ENCODE measurements at places on chromosomes 5 and 9.

DNA sequence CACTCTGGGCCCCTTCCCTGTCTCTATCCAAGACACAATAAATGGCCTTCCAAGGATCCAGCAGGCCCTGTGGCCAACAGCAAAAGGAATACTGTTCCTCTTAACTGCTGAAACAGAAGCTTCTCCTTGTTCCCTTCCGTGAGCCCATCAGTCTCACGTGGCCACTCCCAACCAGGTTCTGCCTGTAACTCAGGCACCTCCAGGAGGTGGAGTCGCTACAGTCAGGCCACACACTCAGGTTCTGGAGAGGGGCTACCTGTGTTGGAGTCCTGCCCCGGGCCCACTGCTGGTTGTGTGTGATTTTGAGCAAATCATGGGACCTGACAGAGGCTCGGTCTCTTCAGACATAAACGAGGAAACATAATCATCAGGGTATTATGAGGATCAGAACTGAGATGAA is 10.3 kb downstream of the FAT2 start:
- DNase-seq = no peak

- DNase-seq = no peak
Measured at GRCh38 chr5:10762776-10763500, 1.9 kb upstream of the DAP start.

- DNase-seq = no peak
Measured at GRCh38 chr5:97131921-97132320, 10.5 kb downstream of the LIX1 start.

GRCh38 chr5:10489810-10490426 is 48.2 kb downstream of the ROPN1L start:
- DNase-seq = no peak

GRCh38 chr9:25681266-25681665 is 3.0 kb upstream of the TUSC1 start:
- no peak for DNase-seq

GRCh38 chr5:157390551-157391297 is 69.3 kb upstream of the NIPAL4 start:
- DNase-seq = no peak

- no peak for DNase-seq
Measured at GRCh38 chr5:95738072-95738471, 6.9 kb downstream of the RHOBTB3 start.

GRCh38 chr9:85443190-85443598 is 298.6 kb downstream of the AGTPBP1 start:
- DNase-seq = no peak

GRCh38 chr9:89564346-89564878 is 40.4 kb upstream of the GADD45G start:
- DNase-seq = no peak

GRCh38 chr9:110835404-110835803 is 166.8 kb downstream of the MUSK start:
- DNase-seq = no peak

- DNase-seq = no peak
Measured at GRCh38 chr5:174777111-174777510, 52.7 kb downstream of the MSX2 start.

- DNase-seq = no peak
Measured at GRCh38 chr9:119955276-119955675, 586.0 kb upstream of the BRINP1 start.

DNA sequence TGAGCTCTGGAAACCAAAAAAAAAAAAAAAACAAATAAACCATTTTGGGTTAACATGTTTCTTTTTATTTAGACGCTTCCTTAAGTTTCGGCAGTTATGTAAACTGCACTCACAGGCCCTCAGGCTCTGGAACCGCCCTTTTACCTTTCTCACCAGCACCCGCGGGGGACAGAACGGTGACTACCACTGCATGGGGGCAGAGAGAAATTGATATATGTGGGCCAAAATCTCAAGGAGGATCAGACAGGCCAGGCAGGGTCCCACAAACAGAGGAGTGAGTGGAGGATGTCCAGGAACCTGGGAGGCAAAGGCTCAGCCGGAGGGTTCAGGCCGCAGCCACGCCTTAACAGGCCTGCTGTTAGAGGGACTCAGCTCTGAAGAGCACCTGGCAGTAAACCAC is 54.4 kb downstream of the IRX2 start:
- no peak for DNase-seq

DNA sequence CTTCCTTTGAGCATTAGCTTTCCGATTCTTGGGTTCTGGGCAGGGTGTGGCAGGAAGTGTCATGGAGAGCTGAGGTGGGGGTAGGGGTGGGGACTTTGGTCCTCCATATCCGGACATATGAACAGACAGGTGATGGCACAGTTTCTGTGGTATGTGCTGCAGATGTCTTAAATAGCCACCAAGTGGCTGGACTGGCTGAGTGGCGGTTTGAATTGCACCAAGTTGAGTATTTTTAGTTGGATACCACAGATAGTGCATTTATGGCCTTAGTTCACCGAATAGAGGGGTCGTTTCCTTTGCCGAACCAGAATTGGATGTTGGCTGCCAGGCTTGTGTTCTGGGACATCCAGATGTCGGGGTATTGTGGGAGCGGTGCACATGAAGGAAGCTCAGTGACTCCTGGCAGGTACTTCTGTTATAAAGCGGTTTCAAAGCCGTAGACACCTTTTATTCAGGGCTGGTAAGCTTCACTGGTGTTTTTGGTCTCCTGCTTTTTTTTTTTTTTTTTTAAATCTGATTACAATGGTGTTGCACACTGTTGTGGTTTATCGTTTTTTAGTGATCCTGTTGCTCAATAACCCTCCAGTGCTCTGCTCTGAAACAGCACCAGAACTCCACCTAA is 15.1 kb upstream of the TNFAIP8 start:
- DNase-seq = no peak

- DNase-seq = no peak
Measured at GRCh38 chr5:22985446-22985845, 132.3 kb upstream of the CDH12 start.

DNA sequence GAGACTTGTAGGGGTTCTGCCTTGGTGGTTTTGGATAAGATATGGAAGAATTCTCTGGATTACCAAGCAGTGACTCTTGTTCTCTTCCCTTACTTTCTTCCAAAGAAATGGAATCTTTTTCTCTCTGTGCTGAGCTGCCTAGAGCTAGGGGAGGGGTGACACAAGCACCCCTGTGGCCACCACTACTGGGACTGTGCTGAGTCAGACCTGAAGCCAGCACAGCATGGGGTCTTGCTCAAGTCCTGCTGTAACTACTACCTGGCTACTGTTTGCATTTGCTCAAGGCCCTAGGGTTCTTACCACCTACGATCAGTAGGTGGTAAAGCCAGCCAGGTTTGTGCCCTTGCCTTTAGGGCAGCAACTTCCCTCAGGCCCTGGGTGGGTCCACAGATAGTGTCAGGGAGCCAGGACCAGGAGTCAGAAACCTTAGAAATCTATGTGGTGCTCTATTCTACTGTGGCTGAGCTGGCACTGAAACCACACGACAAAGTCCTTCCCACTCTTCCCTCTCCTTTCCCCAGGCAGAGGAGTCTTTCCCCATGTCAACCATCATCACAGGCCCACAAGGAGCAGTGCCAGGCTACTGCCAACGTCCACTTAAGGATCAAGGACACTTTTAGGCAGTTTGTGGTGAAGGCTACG is 53.8 kb downstream of the SREK1 start:
- DNase-seq = no peak

DNA sequence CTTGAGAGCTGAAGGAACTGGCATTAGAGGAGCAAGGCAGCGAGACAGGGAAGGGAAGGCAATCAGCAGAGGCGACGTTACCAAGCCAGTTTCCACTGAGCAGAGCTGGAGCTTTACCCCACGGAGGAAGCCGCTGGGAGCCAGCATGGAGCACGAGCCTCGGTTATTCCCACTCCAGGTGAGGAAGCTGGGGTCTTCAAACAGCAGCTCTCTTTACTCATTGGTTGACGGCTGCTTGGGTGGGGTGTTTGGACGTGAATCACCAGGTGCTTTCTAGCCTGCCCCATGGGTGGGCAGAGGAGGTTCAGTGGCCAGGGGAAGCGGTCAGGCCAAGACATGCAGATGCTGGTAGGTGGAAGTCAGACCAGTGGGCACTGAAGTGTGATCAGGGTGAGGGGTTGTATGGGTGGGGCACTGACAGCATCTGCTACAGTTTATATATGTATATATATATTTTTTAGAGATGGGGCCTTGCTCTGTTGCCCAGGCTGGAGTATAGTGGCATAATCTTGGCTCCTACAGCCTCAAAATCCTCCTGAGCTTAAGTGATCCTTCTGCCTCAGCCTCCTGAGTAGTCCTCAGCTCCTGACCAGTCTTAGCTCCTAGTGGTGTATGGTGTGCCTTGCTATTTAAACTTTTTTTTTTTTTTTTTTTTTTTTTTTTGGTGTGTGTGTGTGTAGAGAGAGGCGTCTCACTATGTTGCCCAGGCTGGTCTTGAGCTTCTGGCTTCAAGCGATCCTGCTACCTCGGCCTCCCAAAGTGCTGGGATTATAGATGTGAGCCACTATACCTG is 12.4 kb downstream of the SNX30 start:
- no peak for DNase-seq

DNA sequence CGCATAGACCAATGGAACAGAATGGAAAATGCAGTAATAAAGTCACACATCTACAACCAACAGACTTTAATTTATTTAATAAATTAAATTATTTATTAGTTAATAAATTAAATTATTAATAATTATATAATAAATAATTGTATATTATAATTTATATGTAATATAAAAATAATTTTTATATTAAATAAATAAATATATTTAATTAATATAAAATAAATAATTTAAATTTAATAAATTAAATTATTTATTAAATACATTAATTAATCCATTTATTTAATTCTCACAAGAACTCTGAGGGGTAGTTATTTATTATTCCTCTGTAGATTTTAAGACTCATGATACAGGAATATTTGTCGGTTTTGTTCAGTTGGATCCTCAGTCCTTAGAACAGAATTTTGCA is 176.1 kb upstream of the ADAMTS19 start:
- DNase-seq = no peak

GRCh38 chr9:116055536-116055935 is 98.1 kb upstream of the PAPPA start:
- DNase-seq = no peak

DNA sequence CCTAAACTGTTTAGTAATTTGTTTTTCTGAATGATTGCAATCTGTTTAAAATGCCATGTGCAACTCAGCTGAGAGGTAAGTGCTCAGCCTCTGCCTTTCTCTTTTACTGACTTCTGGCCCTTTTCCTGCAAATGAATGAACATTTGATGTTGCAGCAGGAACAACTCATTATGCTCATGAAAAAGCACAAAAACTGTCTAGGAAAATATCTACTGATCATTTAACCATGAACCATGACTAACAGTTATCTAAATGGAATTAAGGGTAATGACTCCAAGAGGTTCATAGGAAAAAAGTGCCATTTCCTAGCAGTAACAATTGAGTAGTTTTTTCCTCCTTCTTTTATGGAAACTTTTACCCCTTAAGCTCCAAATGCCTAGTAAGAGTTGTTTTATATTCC is 70.6 kb upstream of the ANKH start:
- no peak for DNase-seq

GRCh38 chr9:127783111-127784008 is 2.5 kb upstream of the CDK9 start:
- no peak for DNase-seq

GRCh38 chr5:175614223-175614815 is 43.6 kb upstream of the HRH2 start:
- DNase-seq = no peak

DNA sequence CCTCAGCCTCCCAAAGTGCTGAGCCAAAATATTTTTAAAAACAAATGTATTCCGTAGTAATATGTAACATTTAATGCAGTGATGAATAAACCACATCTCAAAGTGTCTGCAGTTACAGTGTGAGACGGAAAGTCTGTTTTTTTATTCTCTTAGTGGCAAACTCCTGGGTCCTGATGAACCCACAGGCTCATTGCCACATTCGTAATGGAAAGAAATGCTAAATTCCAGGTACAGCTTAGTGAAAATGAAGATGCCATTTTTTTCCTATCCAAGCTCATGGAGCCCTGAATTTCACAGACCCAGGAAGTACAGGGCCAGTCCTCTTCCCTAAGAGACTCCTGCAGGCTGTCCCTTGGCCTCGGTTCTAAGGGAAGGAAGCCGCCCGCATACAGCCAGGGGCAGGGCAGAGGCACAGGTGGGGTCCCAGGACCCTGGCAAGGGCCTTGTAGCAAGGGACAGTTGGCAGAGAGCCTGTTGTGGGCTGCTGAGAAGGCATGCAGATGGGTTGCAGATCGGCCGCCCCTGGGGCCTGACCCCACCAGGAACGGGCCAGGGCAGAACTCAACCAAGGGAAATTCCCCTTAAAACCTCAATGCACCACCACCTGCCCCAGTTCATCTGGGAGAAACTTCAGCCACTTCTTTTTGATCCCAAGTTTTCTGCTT is 36.2 kb downstream of the IPPK start:
- no peak for DNase-seq

DNA sequence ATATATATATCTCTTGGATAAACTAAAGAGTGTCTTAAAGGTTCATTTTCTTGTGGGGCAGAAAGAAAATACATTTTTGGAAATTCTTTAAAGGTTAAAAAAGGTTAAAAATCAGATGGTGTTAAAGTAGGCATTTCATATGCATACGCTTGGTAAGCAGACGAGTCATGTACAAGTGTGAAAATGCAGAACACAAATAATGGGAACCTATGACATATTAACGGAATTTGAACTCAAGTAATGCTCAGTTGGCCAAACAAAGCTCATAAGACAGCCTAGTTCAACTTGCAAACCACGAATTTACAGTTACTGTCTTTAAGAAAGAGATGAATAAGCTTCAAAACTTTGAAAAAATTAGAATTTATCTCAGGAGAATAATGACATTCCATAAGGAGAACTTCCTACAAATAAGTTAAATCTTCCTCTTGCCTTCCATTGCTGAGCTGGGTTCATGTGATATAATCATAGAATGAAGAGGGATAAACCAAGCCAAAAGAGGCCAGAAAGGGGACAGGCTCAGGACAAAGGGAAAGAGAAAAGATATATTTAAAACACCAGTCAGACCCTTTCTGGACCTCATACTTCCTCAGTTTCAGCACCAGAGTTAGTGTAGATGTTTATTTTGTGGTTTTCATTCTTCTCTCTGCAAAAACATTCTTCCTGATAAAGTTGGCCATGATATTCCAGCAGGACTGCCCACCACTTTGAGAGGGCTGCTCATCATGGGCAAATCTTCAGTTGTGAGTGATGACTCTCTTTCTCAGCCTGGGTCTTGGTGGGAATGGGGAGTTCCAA is 256.7 kb upstream of the CD180 start:
- DNase-seq = no peak

- no peak for DNase-seq
Measured at GRCh38 chr5:5929291-5930020, 448.9 kb downstream of the MED10 start.

DNA sequence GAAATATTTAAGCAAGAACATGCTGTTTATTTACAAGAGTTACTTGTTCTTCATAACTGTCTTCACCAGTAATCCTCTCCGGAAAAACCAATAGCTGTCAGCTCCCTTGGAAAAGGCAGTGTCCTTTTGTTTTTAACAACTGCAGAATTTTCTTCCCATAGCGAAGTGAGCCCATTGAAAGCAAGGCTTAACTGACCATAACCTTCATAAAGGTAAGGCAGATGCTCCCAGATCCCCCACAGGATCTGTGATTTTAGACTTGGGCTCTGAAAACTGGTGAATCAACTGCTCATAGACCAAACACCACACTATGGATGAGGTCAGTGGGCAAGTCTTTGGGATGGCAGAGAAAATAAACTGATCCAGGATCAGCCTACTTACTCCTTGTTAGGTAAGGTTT is 155.0 kb downstream of the GLIS3 start:
- no peak for DNase-seq

- DNase-seq = peak; percentile 15
Measured at GRCh38 chr9:114804505-114804904, 1.3 kb downstream of the TNFSF15 start.

GRCh38 chr5:98564836-98565235 is 208.6 kb upstream of the RGMB start:
- DNase-seq = no peak

- no peak for DNase-seq
Measured at GRCh38 chr5:2003690-2004365, 121.1 kb upstream of the IRX4 start.
